ENCODE measurements at places on chromosomes 5 and 9.

DNA sequence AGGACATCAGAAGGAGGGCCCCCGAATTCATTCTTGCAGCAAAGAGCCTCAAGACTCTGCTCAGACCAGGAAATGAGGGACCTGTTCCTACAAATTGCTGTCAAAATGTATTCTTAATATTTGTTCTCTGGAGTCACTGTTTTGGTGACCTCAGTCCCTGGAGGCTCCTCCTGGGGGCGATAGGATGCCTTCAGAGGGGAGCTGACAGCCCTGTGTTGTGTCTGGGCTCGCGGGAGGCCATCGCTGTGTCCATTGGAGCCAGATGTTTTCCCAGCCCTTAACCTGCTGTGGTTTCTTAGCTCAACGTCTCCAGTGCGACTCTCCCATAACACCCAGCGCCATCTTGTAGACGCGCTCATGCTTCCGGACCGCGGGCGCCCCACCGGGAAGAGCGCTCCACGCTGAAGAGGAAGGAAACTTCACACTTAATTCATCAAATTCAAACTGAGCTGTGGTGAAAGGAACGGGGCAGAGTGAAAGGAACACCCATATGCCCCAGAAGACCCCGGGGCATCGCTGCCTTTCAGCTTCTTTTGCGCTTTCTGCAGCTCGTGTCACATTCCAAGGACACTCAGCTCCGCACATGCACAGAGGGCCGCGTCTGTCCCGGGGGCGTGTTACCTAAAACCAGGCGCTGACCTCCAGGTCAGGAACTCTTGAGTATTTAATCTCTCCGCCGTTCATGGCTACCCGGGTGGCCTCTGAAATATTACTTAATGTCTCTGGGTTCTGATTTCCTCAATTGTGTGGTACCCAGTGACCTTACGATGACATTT is 112.3 kb upstream of the GDNF start:
- no peak for DNase-seq

DNA sequence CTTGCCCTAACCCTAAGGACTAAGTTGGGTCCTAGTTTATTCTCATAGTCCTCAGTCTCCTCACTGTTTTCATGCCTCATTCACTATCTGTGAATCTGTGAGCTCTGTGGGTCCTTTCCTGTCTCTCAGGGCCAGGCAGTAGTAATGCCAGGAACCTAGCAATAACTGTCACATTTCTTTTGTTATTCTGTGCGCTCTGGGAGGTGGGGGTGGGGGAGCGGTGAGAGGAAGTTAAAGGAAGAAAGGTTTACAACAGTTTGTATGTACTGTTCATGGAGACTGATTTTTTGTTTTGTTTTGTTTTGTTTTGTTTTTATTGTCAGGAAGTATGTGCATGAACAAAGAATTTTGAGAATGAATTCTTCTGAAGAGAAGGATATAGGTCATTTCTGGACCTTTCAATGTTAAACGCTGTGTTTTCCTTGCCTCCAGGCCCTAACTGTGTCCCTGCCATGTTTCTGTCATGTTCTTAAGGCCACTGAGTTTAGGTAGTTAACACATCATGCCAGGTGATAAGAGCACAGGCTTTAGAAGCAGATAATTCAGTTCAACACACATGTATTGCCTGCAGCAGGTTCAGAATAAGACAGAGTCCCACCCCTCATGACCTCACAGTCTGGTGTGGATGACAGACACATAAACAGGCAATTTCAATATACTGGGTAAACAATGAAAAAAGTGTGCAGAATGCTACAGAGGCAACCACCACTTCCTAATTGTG is 13.3 kb upstream of the FEM1C start:
- peak; percentile 98 for DNase-seq

DNA sequence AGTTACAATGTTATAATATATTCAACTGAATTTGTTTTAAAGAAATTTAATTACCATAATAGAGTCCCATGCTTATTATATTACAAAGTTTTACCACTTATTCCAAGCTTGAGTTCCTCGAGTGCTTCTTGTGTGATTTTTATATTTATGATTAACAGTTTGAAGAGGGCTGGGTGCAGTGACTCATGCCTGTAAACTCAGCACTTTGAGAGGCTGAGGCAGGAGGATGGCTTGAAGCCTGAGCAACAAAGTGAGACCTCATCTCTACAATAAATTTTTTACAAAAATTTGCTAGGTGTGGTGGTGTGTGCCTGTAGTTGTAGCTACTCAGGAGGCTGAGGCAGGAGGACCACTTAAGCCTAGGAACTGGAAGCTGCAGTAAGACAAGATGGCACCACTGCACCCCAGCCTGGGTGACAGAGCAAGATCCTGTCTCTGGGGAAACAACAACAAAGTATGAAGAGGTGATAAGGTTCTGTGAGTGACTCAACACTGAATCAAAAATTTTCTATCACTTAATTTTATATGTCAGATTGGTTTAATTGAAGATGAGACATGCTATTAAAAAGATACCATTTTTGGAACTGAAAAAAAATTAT is 9.2 kb downstream of the POC5 start:
- no peak for DNase-seq

GRCh38 chr9:624935-625500 is 216.5 kb upstream of the DMRT1 start:
- DNase-seq, result no peak

DNA sequence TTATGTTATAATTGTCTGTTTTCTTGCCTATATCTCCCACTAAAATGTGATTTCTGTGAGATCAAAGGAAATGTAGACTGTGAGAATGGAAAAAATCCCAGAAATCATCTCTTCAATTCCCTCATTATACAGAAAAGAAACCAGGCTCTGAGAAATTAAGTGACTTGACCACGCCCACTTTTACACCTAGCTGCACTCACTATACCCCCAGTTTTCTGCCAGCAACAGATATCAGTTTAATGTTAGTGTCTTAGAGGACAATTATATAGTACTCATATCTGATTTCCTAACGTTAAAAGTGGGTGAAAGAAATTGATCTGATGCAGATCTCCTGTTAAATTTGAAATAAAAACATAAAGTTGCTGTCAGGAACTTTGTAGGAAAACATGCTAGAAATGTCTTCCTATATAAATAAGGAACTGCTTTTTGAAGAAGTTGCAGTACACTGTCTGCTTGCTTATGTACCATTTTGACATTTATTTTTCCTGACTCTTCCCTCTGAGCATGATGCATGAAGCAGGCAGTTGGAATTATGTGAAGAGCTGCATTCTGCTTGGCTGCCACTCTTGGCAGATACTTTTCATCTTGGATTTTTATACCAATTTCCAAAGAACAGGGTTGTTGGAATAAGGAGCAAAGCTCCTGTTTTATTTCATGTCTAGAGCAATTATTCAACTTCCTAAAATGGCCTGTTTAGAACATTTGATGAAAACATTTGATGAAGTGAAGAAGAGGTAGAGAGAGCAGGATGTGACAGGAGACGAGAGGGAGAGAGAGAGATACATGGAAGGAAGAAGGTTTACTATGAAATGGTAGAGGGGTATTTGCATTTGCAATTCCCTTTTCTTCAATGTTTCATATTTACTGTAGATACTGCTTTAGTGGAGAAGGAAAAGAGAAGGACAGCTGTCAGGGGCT is 57.3 kb upstream of the RICTOR start:
- no peak for DNase-seq

GRCh38 chr9:77063645-77064285 is 44.3 kb downstream of the FOXB2 start:
- DNase-seq, result peak; percentile 30

GRCh38 chr9:14993901-14994554 is 83.8 kb upstream of the FREM1 start:
- DNase-seq, result no peak

DNA sequence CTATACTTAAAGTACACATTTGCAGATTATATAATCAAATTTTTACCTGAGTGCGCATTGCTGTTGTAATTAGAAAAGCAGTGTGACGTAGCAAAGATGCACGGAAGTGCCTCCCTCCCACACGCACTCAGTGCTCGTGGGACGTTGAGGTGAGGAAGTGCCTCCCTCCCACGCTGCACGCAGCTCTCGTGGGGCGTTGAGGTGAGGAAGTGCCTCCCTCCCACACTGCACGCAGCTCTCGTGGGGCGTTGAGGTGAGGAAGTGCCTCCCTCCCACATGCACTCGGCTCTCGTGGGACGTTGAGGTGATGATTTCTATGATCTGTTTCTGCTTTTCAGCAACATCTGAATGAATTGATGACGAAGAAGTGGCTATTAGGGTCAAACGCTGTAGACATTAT is 21.0 kb downstream of the EXOC3 start:
- no peak for DNase-seq

GRCh38 chr9:19160085-19160484 is 32.8 kb upstream of the PLIN2 start:
- no peak for DNase-seq

DNA sequence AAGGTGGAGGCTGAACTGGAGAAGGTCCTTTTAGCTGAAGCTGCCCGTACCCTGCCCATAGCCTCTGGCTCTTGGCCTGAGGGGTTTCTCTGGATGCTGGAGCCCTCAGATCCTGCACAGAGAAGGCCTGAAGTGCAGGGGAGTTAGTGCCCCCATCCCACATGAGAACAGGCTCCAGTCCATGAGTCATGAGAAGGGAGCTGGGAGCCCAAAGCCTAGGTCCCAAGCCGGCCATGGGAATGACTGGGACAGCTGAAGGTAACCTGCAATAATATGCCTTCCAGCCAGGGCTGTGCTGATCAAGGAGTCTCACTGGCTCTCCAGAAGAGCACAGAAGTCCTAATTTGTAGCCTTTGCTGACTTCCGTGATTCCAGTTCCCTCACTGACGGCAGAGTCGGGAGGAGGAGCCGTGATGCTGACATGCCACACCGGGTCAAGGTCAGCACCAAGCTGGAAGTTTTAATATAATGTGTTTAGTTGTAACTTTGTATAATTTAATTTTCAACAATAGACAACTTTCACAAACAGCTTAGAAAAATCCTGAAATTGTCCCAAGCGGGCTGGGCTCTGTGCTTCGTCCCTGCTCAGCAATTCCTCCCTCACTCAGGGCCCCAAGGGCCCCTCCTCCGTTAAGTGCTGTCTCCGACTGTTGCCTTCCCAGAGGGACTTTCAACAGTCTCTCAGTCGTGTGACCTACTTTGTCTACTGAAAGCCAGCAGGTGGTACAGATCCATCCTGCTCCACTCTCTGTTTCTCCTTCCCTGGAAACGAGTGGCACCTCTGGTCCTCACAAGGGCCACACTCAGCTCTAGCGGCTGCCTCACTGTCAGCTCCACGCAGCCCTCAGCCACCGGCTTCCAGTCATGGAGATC is 387.8 kb downstream of the GADD45G start:
- DNase-seq, result no peak

DNA sequence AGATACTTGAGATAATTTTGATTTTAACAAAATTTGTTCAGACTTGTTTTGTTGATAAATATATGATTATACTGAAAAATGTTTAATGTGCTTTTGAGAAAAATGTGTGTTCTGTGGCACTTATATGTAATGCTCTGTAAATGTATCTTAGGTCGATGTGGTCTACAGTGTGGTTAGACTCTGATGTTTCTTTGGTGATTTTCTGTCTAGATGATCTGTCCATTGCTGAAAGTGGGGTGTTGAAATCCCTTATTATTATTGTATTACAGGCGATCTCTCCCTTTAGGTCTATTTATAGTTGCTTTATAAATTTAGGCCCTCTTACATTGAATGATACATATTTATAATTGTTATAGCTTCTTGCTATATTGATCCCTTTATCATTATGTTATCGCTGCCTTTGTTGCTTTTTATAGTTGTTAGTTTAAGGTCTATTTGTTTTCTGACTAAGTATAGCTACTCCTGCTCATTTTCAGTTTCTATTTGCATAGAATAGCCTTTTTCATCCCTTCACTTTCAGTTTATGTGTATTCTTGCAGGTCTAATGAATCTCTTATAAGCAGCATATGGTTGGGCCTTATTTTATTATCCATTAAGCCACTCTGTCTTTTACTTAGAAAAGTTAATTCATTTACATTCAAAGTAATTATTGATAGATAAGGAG is 124.3 kb downstream of the MRPS30 start:
- DNase-seq, result no peak

DNA sequence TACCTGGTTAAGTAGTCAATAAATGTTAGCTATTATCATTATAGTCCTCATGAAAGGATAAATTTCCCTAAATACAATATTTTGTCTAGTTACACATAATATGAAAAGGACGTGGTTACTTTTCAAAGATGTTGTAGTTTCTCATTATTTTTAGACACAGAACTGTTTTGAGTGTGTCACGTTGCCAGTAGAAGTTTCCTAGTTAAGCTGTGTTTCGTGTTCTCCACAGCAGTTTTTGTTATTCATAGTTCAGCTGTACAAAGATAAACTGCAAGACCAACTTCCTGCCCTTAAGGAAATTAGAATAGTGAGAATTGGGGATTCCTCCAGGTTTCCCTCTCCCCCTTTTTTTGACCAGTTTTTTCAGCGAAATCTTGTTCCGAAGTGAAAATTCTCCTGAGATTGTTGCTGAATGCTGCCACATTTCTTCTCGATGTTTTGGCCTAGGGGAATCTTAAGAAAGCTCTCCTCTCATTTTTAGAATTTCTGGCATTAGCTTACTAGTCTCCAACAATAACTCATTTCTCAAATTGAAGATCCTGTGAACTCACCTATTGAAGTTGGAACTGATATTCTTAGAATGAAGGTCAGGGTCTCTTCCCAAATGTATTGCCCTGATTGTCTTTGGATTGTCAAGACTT is 176.1 kb downstream of the PAM start:
- no peak for DNase-seq

DNA sequence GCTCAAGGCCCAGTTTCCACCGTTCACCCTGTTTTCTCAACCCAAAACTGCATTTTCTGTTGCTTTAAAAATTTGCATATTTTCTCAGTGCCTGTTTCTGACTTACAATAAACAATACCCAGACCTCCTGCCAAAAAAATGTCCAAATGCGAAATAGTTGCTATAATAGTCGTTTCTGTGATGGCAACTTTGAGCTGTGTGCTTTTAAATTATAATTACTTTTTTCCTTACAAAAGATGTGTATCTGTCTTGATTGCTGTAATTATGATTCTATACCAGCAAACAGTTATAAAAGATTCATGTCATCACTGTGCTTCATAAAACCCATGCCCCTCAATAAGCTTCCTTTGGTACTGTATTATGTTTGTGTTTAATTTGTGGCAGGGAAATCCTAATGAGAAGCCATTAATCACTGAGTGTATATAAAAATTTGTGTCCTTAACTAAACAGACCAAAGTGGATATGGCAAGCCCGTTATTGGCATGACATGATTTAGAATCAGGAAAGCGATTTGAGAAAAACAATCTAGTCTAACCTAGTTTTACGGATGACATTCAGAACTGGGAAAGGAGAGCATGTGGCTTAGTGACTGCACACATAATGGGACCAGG is 5.4 kb upstream of the SLC1A3 start:
- no peak for DNase-seq

DNA sequence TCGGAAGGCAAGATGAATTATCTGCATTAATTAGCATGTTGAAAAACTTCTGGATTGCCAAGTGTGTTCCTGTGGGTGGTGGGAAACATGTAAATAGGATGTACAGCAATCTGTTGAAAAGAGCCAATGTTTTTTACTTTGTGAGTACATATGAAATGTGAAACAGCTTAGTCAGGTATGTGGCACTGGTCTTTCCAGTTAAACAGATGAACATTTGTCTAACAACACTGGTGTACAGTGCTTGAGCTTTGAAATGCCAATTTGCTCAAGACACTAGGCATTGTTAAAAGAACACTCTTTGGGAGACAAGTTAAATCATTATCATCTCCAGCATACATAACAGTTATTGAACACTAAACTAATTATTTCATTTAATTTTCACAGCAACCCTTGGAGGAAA is 107.3 kb upstream of the SLC24A2 start:
- peak; percentile 1 for DNase-seq

- DNase-seq, result no peak
Measured at GRCh38 chr9:116191576-116192415, 38.2 kb downstream of the PAPPA start.
